ENCODE measurements at places on chromosomes 1 and 21.

DNA sequence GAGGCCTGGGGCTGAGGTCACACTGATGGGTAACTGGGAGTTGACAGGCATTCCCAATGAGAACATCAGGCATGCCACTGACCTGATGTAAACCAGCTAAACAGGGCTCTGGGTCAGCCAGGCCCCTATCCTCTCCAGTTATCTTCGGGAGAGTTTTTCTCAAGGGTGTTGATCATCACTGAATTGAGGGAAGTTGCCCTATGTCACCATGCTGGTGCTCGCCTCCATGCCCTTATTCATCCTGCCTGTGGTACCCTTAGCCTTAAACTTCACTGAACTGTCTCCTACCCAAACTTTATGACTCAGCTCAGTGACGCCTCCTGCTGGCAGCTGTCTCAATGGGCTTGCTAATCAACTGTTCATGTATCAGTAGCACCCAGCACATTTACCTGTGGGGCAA is 80.7 kb upstream of the TNR start:
- no peak for DNase-seq

- no peak for DNase-seq
These were observed 81.8 kb downstream of the PBX1 start for GRCh38 chr1:164640686-164641352.

- no peak for DNase-seq
These were observed 117.9 kb downstream of the PHTF1 start for GRCh38 chr1:113641396-113641795.

DNA sequence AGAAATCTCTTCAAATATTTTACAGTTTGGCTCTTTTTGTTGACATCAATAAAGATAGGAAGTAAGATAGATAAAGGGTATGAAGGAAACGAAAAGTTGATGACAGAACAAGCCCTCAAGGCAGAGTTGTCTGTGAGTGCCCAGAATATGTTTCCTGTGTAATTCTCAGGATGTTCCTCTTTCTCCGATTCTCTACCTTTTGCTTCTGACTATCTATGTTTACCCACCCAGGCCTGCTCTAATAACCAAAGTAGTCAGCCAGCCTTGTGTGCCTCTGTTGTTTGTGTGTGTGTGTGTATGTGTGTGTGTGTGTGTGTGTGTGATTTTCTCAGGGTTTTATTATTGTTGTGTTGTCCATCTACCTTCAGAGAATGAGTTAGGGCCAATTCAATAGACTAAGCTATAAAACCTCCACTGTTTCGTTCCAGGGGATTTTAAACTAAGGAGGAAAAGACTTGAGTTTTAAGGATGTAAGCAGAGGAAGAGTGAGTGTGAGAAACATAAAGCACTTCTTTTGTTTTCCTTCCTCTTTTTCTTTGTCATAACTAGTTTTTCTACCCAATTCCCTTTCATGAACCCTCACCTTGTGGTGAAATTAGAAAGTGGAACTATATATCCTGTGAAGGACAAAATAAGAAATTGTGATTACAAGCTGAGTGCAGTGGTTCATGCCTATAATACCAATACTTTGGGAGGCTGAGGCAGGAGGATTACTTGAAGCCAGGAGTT is 627.4 kb upstream of the NR5A2 start:
- DNase-seq, result no peak

DNA sequence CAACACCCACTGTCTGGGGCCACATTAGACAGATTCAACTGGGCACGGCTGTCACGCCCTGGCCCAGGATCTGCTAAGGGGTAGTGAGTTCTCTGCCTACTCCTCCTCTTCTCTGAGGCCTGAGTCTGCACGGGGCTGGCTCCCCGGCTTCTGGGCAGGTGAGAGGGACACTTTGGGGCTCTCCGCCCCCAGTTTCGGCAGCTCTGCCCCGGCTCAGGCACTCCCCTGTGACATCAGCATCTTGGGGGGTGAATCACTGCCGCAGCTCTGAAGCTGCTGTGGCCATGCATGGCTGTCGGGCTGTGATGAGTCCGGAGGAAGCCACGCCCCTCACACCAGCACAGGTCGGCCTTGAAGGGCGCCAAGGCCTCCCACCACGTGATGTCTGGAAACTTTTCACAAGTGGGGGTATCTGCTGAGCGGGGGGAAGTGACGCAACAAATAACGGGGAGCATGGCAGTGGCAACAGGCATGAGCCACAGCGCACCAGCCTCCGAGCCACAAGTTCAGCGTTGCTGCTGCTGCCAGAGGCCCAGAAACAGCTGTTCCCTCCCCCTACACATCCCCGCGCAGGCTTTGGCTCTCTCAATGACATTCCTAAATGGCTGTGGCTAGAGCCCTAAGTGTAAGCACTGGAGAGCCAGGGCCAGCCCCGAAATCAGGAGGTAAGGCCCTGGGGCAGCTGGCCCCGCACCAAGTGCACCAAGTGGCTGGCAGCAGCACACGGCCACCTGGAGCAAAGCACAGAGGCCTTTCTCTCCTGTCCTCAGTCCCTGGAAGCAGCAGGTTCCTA is 26.3 kb downstream of the ZBTB17 start:
- peak; percentile 99 for DNase-seq

DNA sequence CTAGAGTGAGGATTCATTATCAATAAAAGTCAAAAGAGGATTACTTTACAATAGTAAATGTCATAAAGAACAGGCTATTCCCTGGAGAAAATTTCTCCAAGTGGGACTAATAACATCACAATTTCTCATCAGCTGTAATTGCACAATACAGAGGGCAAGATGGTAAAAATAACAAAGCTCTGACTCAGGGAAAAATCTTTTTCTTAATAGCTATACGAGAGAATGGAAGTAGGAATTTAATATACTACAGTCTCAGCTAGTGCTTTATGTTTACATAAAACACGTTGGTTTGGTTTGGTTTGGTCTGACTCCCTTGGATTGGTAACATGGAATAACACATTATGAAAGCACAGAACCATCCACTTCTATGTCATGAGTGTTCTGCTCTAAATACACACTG is 397.6 kb downstream of the LRRIQ3 start:
- DNase-seq, result no peak

DNA sequence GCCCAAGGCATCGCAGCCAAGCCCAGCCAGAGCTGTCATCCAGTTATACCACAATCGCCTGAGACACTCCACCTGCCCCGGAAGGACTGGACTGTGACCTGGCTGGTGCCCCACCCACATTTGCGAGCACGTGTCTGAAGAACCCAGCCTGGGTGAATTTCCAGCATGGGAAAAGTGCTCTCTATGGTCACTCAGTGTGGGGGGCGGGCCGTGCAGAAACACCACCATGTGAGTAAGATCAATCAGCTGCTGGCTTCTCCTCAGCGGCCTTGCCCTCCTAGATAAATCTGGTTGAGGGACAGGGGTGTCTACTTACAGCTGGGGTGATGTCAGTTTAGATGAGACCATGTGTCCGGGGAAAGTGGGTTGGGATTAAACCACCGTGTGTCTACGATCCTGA is 44.8 kb downstream of the URB1 start:
- no peak for DNase-seq

- DNase-seq, result no peak
These were observed 29.2 kb downstream of the SOX13 start for GRCh38 chr1:204102029-204102611.

GRCh38 chr1:169809370-169810095 is 14.8 kb upstream of the METTL18 start:
- no peak for DNase-seq

DNA sequence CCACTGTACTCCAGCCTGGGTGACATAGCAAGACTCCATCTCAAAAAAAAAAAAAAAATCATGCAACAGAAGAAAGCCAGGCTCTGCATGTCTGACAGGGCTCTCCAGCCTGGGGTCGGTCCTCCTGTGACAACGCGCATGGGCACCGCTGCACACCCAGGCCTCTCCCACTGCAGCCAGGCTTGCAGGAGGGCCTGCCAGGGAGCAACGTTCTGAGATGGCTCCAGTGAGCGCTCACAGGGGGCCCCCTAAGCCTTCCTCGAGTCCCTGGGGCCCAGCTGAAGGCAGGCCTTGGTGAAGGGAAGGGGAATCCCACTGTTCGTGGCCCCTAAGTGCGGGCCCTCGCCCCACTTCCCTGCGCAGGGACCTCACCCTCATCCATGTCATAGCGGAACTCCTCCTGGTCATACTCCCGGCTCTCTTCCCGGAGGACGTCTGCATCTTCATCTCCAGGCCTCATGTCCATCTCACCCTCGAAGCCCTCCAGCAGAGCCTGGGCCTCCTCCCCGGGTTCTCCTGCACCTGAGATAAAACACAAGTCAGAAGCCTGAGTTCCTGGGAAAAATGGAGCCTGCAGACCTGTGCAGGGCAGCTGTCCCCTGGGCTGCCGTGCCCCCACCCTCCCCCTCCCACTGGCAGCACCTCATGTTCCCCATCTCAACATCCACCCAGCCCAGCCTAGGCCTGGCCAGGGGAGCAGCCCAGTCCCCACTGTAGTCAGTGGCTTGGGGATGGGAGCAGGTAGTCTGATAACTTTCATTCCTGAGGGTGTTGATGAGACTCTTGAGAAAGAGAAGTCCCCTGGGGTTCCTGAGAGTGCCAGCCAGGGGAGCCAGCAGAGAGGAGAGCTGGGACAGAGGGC is 20.3 kb downstream of the RSPH1 start:
- no peak for DNase-seq

- DNase-seq, result no peak
These were observed 3.9 kb downstream of the POFUT2 start for GRCh38 chr21:45283611-45284455.

- no peak for DNase-seq
These were observed 921 bp upstream of the ASCL5 start for GRCh38 chr1:201127755-201128455.

- DNase-seq, result no peak
These were observed 76.6 kb downstream of the ABCA4 start for GRCh38 chr1:94044290-94044790.

DNA sequence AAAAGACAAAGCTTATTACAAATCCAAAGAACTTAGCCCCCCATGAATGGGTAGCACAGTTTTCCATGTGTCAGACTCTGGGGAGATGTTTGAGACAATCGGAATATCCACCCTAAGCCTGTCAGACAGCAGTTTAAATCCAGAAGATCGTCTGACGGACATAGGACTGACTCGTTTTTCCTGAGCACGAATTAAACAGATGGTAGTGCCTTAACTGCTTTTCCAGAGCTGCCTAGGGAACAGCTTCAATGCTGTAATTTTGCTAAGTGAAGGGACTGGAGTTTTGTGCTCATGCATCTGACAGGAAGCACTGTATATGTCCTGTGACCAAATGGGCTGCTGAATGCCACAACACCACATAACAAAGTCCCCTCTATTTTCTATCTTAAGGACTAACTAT is 48.6 kb downstream of the PCNX2 start:
- DNase-seq, result no peak

- no peak for DNase-seq
These were observed 12.3 kb downstream of the SLC35E2B start for GRCh38 chr1:1680031-1680911.
